ENCODE measurements at places on chromosomes 7 and 10.

- DNase-seq = no peak
Observed at GRCh38 chr7:48708635-48709034, 215.7 kb upstream of the CDC14C start.

DNA sequence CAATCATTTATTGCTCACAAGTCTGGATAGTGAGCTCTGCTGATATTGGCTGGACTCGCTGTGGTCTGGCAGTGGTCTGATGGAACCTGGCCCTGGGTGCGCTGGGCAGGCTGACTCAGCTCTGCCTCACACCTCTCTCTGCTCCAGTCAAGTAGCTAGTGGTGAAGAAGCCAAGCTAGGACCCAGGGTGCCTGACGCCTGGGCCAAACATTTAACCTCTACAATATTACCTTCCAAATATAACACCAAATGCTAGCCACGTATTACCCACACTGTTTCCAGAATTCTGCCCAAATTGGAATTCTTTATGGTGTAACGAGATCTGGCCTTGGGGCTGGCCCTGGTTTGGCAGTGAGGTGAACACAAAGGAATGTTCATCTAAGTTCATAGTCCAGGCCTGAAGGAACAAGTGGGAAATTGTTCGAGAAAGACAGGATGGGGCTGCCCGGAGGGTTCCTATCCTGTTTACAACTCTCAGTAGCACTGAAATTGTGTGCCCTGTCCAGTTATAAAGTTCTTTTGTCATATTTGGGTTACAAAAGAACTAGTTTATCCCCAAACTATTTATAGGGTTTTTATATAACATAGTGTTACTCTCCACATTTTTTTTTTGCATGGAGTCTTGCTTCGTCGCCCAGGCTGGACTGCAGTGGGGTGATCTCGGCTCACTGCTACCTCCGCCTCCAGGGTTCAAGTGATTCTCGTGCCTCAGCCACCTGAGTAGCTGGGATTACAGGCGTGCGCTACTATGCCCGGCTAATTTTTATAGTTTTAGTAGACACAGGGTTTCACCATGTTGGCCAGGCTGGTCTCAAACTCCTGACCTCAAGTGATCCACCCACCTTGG, 16.3 kb downstream of the OR2AE1 start:
- no peak for DNase-seq

GRCh38 chr7:146826329-146826728, 709.7 kb downstream of the CNTNAP2 start:
- no peak for DNase-seq

DNA sequence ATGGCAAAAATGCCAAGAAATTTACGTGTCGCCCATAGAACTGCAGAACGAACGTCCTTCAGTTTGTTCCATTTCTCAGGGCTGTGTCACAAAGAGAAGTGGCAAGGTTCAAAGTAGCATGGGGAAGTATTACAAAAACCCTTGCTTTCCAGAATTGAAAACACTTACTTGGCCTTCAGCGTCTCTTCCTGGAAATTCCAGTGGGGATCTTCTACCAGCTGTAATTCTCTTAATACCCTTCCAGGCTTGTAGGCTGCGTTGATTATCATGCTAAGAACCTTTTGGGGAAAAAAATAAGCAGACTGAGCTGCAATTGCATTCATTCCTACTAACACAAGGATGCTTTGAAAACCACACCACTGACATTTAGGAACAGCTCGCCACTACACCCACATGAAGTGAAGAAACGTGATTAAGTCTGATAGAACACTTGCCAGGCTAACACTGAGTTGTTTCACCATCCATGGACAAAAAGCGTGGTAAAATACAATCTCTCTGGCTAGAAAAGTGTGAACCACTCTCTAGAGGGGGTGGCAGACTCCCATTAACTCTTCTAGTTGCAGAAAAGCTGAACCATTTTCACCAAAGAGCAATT, 222.3 kb downstream of the SFMBT2 start:
- DNase-seq = no peak

DNA sequence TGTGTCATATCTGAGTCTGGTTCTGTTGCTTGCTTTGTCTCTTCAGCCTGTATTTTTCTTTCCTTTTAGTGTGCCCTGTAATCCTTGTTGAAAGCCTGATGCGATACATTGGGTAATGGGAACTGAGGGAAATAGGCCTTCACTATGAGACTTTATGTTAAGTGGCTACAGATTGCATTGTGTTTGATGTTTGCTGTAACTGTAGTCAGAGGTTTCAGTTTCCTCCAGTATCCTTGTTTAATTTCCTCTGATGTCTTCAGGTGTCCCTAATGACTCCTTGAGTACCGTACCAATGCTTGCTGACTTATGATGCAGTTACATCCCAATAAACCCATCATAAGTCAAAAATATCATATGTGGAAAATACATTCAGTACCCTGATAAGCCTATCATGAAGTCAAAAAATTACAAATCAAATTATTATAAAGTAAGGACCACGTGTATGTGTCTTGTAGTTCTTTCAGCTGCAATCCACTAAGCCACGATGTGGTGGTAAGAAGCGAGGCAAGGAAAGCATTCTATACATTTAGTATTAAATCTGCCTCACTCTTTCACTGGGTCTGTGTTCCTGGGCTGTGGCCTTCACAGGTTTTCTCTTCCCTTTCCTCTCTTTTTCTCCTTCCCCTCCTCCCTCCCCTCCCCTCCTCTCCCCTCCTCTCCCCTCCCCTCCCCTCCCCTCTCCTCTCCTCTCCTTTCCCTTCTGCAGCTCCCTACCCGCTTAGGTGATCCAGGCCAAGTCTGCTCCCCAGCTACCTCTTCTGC, 13.3 kb upstream of the GIMAP6 start:
- DNase-seq = no peak

GRCh38 chr10:36725581-36726520, 399.5 kb upstream of the ANKRD30A start:
- no peak for DNase-seq

- DNase-seq = no peak
Observed at GRCh38 chr10:103168438-103168837, 24.6 kb downstream of the NT5C2 start.

DNA sequence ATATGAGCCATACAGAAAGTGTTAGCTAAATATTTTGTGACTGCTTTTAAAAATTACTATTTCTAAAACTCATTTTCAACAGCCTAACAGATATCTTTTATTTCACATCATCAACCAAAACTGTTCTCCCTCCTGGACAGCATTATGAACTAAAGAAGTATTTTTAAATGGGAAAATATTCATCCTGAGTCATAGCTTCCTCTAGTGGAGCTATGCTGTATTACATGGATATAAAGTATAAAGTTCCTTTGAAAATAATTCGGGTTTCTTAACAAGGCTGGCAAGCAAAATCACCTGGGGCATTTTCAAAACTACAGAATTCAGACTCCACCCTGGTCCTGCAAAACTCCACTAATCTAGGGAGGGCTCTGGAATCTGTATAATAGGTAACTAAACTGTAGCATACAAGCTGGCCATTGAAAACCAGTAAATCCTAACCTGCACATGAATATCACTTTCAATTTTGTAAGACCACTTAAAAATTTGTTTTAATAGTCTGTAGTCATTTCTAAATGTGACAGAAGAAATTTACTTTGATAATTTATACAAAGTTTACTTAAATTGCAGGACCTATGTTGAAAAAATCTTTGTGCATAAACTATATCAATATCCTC, 53.5 kb downstream of the SCIN start:
- DNase-seq = no peak

DNA sequence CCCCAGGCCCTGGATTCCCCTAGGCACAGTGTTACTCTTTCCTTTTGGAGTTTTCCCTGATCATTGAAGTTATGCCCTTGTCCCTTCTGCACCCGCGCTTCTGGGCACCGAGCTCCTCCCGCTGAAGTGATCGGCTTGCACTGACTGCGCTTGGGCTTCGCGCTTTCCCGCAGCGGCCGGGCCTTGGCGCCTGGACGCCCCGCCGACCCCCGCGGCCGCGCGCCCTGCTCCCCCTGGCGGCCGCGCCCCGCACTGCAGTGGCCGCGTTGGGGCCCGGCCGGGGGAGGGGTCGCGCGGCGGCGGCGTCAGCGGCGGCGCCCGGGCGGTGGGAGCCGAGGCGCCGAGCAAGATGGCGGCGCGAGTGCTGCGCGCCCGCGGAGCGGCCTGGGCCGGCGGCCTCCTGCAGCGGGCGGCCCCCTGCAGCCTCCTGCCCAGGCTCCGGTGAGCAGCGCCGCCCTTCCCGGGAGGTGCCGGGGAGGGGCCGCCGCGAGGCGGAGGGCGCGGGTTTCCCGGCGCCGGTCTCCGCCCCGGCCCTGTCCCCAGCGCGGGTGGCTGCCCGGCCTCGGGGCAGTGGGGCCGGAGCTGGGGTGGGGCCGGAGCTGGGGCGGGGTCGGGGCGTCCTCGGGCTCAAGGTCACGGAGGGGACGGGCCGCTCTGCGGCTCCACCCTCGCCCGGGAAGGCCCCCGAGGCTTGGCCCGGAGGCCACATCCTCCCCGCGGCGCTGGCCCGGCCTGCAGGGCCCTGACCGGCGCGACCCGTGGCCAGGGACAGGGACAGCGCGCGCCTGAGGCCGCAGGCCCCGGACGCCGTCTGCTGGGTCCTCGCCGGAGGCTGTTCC, at the start of gene NIPSNAP2:
TSS of gene NIPSNAP2 (plus strand) at position 325 of the 839 bp plus-strand sequence. CDS start at position 350, 25 bp downstream.
- DNase-seq = peak; percentile 92

GRCh38 chr10:113422371-113422770, 130.5 kb upstream of the HABP2 start:
- no peak for DNase-seq

DNA sequence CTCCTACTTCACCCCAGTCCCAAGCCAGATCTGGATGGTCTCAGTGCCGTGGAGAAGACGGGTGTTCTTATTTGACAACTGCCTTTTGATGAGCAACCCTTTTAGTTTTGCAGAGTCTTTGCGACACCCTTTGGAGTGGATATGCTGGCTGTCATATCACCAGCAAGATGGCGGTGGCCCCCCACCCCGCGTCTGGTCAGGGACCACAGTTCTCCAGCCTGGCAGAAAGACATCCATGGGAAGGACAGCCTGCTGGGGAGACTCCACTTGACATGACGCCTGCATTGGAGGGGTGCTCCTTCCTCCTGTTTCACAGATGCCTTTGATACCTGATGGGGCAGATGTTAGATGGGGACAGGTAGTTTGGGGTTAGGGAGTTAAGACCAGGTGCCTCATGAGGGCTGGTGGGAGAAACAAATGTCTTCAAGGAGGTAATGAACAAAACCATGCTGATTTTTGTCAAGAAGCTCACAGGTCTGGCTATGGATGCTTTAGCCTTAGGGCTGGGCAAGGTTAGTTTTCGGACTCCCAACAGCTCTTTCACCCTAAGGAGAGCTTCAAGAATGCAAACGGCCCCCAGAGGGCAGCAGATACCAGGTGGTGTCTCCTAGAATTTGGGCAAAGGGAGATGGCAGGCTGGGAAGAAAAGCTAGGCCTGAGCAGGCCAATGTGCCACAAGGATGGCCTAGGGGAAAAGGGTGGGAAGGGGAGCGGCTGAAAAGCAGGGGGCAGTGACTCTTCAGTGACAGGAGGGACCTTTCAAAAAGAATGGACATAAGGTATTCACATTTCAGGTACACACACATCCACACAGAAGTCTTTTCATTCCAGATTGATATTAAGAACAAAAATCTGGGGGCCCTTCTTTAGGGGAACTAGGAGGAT, 95.2 kb downstream of the CLEC2L start:
- no peak for DNase-seq

DNA sequence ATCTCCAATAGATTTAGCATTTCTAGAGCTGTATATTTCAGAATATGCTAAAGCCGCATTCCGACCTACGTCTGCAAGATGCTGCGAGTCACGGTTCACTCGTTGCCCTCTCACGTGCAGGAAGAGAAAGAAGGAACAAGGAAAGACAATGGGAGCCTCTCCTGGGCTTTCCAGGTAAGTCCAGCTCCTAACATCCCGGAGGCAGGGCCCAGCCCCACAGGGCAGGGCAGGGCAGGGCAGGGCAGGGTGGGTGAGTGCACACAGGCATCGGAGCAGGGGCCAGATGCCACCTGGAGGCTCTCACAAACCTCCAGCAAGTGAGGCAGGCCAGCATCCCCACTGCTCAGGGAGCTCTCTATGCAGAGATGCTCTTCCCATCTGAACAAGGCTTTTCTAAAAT, 50.8 kb downstream of the VOPP1 start:
- no peak for DNase-seq

DNA sequence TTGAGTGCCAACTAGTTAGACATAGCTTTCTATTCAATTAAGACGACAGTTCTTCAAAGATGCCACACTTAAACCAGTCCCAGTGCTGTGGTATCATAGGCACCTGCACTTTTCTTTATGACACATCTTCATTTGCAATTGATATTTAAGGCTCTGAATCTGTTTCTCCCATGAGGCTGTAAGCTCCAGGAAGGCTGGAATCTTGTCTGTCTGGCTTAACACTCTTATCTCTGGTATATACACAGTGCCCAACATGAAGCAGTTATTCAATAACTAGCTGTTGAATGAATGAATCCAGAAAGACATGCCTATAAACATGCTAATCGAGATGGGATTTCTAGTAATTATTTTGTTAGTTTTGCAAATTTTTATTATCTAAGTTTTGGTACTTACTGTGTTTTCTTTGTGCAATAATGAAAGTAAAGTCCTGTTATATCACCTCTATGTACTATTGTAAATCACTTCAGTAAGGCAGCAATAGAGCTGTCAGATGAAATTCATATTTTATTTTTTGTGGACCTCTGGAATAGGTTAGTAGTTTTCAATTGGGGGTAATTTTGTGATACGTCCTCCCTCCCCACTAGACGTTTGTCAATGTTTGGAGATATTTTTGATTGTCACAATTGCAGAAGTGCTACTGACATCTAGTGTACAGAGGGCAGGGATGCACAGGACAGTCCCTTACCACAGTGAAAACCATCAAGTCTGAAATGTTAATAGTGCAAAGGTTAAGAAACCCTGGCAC, 51.3 kb upstream of the STEAP4 start:
- DNase-seq = no peak

DNA sequence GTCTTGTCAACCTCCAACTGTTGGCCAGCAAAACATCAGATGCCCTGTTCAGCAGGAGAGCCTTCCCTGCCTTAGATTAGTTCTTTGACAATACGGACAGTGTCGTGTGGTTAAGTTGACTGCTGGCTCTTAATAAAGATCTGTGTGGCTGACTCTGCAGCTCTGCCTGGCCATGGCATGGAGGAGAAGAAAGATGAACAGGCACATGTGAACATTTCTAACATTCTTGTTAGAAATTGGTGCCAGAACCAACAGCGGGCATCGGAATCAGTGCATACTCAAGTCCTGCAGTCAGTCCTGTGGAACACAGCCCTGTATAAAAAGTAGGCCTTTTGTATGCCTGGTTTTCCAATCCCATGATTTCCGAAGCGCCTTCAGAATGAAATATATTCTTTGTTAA, 455.6 kb downstream of the POM121L12 start:
- no peak for DNase-seq

All from Right ventricle myocardium inferior (tissue), 1 donor.